AG09319 (cell line): ENCODE measurements at places on chromosomes 11 and 22.

DNA sequence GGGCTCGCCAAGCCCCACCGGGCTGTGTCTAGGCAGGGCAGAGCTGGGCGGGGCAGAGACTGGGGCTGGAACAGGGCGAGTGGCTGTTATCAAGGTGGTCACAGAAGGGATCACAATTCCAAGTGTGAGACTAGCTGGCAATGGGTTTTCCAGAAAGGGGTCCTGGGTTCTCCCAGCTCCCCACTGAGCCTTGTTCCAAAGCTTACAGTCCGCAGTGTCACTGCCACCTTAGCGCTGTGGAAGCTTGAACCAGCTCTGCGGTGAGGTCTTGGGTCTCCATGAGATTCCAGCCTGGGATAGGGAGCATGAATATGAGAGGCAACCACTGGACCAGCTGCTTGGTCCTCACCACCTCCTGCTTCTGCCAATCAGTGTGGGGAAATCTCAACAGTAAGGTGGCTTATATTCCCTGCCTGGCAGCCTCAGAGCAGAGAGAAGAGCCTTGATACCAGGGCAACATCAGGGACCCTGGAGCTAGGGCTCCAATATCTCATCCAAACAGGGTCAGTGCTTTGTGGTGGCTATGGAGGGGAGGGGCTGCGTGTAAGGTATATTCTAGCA, 831 bp downstream of the CD44 start:
- no peak for DNase-seq

DNA sequence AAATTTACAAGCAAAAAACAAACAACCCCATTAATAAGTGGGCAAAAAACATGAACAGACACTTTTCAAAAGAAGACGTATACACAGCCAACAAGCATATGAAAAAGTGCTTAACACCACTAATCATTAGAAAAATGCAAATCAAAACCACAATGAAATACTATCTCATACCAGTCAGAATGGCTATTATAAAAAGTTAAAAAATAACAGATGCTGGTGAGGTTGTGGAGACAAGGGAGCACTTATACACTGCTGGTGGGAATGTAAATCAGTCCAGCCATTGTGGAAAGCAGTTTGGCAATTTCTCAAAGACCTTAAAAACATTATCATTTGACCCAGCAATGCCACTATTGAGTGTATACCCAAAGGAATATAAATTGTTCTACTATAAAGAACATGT, 72.3 kb downstream of the BBOX1 start:
- no peak for DNase-seq

DNA sequence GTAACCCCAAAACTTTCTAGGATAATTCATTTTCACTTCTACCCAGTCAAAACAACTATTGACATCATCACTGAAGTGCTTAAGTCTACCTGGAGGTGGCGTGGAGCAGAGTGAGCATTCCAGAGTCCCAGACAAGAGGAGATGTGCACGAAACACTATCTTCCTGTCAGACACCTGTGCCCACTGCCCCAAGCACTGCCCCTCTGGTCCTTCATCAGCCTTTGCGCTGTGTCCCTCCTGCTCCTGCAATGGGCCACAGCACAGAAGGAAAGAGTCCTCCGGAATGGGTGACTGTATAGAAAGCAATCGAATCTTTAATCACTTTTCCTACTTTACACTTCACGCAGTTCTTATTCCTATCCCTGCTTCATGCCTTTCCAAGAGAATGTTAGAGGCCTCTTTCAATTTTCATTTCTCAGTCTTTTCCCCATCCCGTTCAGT, 512 bp upstream of the GRIA4 start:
- no peak for DNase-seq

DNA sequence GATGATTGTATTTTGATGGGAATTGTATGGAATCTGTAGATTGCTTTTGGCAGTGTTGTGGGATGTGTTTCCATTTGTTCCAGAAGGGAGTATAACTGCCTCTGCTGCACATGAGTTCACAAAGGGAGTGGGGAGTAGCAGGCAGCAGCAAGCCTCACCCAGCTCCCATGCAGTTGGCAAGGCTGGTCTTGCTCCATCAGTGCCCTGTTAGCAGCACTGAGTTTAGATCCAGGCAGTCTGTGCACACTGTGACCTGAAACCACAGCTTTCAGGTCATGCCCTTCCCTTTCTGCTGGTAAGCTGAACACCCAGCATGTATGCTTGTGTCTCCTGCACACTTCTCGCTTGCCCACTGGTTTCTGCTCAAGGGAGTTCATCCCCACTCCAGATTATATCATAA, 3.7 kb upstream of the NUCB2 start:
- no peak for DNase-seq

DNA sequence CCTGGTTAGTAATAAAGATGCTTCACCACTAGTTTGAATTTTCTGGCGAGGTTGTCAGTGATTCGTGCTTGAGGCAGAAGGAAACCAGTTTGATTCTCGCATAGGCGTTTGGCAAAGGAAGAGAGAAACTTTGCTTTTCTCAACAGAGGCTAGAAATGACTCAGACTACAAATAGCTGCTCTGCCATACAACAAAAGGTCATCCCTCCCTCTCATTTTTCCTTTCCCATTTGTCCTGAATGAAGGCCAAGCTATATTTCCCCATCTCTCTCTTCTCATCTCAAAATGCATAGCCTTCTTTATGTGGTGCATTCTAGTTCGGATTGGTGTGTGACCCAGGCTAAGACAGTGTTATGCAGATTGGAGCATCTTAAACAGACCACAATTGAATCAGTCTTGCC, 741.4 kb downstream of the NTM start:
- DNase-seq, result peak; percentile 71

GRCh38 chr11:2741377-2742131, 41.8 kb upstream of the KCNQ1OT1 start:
- DNase-seq, result peak; percentile 20

- DNase-seq, result no peak
These were observed 133.9 kb downstream of the PLEKHA7 start for GRCh38 chr11:16880184-16880801.

GRCh38 chr22:23969071-23969470, 2.4 kb downstream of the DDTL start:
- no peak for DNase-seq

GRCh38 chr22:37916311-37916710, 10.2 kb downstream of the MICALL1 start:
- DNase-seq, result no peak

GRCh38 chr11:7982582-7983119, 4.5 kb upstream of the EIF3F start:
- DNase-seq, result no peak

- DNase-seq, result no peak
These were observed 488.3 kb downstream of the INSC start for GRCh38 chr11:15602785-15603567.

- no peak for DNase-seq
These were observed 30.0 kb downstream of the MOV10L1 start for GRCh38 chr22:50119768-50120251.

- no peak for DNase-seq
These were observed 29.8 kb upstream of the CRTAM start for GRCh38 chr11:122808478-122808869.

GRCh38 chr22:43437871-43438475, 26.2 kb downstream of the MPPED1 start:
- DNase-seq, result no peak

GRCh38 chr11:96065379-96065778, 141.5 kb upstream of the MTMR2 start:
- no peak for DNase-seq

- no peak for DNase-seq
These were observed 640.8 kb downstream of the FAM181B start for GRCh38 chr11:82092904-82093303.
